M059J (cell line): ENCODE measurements at places on chromosomes 3 and 15.

DNA sequence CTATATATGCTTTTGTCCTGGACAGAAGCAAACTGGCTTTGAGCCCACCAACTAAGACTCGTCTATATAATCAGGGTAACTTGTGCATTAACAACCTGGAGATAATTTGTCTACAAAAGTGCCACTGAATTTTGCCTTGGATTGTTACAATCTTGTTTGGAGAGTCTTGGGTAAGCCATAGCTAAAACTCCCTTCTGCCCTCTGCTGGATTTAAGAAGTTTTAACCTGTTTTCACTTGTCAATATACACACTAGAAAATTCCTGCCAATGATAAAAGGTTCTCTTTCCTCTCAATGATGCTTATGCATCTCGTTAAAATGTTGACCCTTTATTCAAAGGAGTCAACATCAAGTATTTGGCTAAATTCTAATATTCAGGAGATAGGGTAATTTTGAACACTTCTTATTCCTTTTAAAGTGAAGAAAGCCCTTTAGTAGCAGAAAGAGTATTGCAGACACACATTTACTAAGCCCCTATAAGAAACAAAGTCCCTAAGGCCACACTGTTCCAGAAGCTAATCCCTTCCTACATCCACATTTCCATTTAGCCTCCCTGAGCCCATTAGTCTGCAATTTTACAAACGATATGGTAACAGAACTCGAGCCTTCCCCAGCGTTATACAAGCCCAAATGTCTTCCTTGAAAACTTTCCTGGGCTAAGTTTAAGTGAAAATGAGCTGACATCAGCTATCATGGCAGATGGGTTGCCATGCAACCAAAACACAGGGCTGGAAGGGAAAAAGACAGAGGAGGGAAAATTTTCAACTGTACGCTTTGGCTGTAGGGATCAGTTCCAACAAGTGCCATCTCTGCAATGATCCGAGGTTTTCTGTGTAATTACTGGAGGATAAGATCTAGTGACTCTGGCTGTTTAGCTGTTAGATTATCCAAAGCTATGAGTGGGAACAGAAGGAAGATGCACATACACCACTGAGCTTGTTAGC, 75.9 kb upstream of the FGF12 start:
- peak; percentile 52 for DNase-seq

GRCh38 chr15:63157891-63158431, 684 bp upstream of the RPS27L start:
- peak; percentile 77 for DNase-seq

DNA sequence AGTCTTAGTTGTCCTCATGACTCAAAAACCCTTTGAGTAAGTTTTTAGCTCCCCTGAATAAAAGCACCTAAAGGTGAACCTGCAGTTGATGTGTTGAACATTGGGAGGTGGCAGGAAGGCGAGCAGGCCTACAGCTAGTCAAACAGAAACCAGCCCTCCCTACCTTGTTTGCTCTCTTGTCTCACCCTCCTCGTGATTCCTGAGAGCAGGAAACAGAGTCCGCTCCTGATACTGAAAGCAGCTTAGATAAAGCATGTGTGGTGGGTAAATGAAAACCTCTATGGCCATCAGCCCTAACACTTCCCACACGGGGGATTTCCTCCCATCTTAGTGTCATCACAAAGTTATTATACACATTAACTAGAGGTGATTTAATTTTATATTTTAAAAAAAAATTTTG, 21.8 kb upstream of the CLDN18 start:
- DNase-seq, result no peak

- peak; percentile 76 for DNase-seq
Observed at GRCh38 chr3:46359733-46360493, 6.0 kb downstream of the CCR2 start.

DNA sequence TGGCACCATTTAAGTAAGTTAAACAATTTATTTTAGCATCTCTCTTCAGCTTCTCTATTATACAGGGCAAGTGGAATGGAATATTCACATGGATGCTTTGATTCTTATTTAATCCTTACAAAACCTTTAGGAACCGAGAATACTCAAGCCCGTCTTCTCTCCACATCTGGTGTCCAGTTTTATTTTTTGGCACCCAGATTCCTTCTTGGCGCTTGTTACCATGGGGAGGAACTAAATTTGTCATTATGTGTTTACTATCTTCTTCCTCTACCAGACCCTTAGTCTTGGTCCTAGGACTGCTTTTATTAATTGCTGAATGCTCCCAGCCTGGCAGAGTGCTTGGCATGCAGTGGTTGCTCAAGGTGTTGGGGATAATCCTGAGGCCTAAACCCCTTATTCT, 138.8 kb downstream of the CACNA2D3 start:
- no peak for DNase-seq

DNA sequence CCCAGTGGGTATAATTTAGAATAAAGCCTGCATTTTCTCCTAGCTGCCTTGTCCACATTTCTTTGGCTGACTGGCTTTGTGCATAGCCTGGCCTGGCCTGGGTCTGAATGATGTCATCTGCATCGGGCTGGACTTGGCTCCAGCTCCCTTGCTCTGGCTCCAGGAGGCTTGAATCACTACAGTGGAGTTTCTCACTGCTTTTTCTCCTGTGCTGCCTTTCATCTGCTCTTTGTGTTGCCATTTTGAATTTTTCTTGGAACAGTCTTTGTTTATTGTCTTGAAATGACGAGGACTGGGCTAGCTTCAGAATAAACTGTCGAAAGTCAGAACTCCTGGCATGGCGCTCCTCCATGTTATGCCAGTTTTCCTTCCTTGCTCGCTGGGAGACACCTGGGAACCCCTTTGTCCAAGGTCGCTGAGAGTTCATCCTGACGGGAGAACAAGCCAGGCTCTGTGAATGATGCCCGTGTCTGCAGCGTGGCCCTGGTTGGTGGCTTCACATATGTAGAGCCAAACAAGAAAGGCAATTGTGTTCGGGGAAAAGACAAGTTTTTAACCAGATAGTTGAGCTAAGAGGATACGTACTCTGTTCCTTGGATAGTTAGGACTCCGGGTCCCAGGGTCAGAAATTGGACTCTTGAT, 258.9 kb downstream of the PDZRN3 start:
- DNase-seq, result peak; percentile 5

DNA sequence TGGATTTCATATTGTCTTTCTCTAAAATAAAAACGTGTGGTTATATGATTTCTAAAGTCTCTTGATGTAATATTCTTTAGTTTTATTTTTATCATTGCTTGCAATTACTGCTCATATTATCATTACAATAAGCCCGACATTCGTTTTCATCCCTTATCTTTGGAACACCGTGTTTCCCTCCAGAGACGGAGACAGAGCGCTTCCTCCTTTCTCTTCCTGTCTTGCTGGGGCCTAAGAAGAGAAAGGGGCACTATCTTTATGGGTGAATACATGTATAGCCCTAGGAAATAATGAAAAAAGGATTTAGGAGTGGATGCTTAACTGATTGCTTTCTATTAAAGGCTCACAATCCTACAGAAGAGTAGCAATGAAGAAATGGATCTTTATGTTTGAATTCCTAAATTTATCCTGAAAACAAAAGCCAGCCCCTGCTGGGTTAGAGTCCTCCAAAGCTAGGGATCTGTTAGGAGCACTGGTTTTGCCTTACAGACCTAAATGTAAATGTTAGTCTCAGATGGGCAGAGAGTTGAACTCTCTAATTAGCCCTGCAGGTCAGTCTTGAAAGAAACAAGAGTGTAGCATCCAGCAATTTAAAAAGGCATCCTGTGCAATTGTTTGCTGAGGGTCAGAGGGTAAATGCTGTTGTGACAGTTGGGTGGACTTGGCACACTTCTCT, 145.1 kb downstream of the TP63 start:
- DNase-seq, result no peak

GRCh38 chr3:143977341-143978262, 6.0 kb downstream of the DIPK2A start:
- DNase-seq, result peak; percentile 18

DNA sequence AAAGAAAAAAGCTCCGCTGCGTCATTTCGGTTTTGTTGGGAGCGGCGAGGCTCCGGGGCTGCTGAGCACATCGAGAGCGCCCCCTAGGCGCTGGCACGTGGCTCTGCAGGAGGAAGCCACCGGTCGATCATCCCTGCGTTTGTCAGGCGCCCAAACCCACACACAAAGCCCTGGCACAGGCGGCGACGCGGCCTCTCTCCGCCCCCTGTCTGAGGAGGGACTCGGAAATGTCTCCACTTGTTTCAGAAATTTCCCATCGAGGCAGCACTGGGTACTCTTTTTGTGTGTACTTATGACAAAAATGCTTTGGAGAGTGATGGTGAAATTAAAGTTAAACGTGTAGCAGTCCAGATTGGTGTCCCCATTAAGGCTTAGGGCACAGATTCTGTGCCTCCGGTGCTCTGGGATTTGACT, 407.3 kb upstream of the ONECUT1 start:
- DNase-seq, result peak; percentile 43

GRCh38 chr15:65377105-65377975, 462 bp downstream of the IGDCC3 start:
- peak; percentile 28 for DNase-seq

DNA sequence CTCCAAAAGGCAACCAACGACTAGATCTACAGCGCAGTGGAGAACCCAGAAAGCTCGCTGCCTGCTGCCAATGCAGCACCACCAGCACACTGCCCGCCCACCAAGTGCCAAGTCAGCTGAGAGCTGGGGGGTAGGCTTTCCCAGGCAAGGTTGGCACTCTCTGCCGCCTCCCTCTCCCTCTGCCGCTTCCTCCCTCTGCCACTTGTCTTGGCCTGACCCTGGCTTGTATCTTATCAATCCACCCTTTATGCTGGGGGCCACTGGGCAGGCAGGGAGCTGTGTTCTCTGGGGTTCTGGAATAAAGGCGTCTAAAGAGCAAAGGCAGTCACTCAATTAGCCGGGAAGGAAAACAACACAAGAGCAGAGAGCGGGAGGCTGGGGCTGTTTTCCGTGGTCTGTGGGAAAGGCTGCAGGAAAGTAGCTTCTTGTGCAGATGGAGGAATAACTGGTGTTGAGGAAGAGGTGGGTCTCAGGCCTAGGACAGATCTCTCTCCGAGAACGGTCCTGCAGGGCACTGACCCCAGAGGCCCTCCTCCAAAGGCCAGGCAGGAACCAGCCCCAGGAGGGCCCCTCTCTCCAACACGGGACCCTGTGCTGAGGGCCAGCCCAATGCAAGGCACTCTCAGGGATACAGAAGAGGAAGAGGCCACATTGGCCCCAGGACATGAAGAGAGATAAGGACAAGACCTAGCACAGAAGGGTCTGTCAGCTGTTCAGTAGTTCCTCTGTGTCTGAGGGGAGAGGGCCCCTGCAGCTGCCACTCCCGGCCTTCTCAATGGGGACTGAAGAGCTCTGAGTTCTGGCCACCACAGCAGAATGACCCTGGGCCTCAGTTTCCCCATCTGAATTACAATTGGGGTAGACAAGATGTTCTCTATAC, 30.8 kb downstream of the ACSBG1 start:
- no peak for DNase-seq

GRCh38 chr3:139286825-139287224, 57.0 kb upstream of the MRPS22 start:
- DNase-seq, result no peak

GRCh38 chr3:25505581-25505980, 77.5 kb downstream of the RARB start:
- DNase-seq, result no peak
